ENCODE measurements at places on chromosomes 2 and 18.

- DNase-seq, result no peak
Measured at GRCh38 chr2:26164231-26164630, 8.7 kb upstream of the GAREM2 start.

GRCh38 chr18:33239298-33239697 lies 201.2 kb downstream of the CCDC178 start:
- no peak for DNase-seq

- DNase-seq, result peak; percentile 81
Measured at GRCh38 chr2:120818441-120818920, 82.8 kb downstream of the GLI2 start.

DNA sequence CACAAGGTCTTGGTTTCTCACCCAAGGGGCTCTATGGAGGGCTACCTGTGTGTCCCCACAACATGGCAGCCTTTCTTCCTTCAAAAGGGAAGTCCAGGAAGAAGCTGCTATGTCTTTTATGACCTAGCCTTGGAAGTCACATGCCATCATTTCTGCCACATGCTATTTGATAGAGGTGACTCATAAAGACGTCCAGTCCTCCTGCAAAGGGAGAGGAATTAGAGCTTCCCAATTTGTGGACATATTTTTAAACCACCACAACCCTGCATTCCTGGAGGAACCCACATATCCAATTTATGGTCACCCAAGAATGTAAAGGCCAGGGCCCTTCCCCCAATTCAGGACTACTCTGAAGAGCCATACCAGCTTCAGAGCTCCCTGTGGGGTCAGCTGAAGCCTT lies 246.2 kb downstream of the CYP26B1 start:
- no peak for DNase-seq

GRCh38 chr2:16126517-16127275 lies 186.3 kb downstream of the MYCN start:
- no peak for DNase-seq

- no peak for DNase-seq
Measured at GRCh38 chr18:6579486-6579885, 150.0 kb upstream of the ARHGAP28 start.

DNA sequence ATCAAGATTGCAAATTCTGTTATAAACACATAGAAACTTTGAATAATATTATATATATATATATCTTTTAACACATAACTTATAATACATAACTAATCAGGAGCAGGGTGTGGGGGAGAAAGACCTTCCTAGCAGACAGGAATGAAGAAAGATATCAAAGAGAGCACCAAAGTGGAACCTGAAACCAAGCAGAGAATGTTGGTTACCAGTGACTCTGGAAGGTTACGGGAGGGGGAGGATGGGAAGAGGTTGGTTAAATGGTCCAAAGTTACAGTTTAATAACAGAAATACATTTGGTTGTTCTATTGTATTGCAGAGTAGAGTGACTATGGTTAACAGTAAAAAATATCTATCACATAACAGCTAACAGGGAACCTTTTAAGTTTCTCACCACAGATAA lies 366.7 kb downstream of the LRRTM4 start:
- DNase-seq, result no peak

GRCh38 chr18:23365602-23366001 lies 87.5 kb upstream of the RIOK3 start:
- no peak for DNase-seq

GRCh38 chr2:206435742-206436141 lies 7.6 kb upstream of the ADAM23 start:
- no peak for DNase-seq

DNA sequence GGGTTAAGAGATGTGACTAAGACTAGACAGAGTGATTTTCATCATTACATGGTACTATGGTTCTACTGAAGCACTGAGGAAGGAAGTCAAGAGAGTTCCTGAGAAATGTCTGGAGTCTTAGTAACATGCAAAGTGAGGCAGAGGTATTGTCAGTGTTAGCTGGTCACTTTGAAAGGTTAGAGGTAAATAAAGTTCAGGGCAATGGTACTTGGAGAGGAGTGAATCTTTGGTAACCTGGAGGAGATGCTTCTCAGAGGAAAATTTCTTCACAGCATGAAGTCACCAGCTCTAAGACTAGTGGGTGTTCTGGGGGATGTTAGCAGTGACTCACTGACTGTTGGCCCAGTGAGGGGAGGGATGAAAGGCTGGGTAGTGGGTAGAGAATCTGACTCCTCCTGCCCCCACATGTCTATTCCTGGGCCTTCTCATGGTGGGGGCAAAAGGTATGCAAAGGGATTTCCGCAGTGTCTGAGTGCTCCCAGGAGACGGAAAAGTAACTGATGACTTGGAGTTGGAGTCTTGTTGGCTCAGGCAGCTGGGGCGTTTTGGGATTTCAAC lies 23.3 kb upstream of the IL1RN start:
- no peak for DNase-seq

GRCh38 chr18:2856547-2857170 lies 9.9 kb downstream of the EMILIN2 start:
- no peak for DNase-seq

DNA sequence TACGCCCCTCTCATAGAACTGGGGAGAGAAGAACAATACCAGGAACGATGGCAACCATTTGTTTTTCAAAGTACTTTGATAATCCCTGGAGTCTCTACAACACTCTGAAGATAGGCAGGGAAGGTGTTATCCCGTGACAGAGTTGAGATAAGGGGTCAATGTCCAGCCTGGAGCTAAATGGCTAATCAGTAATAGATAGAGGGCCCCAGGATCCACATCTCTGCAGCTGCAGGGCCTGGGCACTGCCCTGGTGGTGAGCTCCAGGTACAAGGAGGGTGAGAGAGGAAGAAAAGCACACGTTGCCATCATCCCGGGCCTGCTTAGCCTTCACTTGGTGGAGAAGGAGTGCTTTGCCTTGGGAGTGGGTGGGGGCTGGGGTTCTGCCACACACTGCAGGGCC lies 260.6 kb downstream of the PRKCE start:
- no peak for DNase-seq

DNA sequence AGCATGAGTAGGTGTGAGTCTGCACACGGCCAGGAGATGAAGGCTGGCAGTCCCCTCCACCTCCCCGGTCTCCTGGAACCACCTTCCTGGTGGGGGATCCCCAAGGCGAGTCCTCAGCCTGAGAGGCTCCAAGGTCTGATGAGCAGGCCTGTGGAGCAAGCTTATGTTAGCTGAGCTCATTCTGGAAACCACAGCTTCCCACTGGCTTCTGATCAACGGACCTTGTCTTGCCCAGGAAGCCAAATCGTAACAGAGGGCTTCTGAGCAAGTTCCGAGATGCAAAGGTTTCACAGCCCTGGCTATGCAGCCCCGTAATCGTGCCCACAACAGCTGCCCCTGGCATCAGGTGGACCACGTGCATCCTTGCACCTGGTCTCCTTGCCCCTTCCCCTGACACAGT lies 28.8 kb upstream of the GPR55 start:
- no peak for DNase-seq

- DNase-seq, result peak; percentile 82
Measured at GRCh38 chr2:138536302-138536701, 34.7 kb downstream of the SPOPL start.

GRCh38 chr2:15367205-15367604 lies 193.9 kb downstream of the NBAS start:
- no peak for DNase-seq

- DNase-seq, result no peak
Measured at GRCh38 chr2:46294176-46294836, 2.9 kb upstream of the EPAS1 start.

GRCh38 chr2:7857904-7858303 lies 824.0 kb upstream of the ID2 start:
- DNase-seq, result peak; percentile 44

DNA sequence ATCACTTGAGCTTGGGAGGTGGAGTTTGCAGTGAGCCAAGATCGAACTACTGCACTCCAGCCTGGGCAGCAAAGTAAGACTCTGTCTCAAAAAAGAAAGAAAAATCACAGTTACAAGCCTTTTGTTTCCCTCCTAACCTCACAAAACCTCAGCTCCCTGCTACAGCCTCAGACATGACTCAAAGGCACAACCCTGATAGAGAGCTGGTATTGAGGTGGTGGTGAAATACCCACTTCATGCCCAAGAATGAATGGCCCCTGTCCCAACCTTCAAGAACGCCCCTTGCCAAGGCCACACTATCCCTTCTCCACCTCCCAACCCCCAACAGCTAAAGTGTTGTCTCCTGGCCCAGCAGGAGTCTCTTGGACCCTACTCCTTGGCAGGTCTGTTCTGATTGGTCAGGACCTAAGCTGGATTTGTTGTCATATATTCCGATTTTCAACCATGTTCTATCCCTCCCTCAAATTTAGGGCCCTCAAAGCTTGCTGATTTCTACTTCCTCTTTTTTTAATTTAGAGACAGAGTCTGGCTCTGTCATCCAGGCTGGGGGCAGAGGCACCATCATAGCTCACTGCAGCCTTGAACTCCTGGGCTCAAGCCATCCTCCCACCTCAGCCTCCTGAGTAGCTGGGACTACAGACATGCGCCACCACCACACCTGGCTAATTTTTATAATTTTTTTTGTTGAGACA lies 61.9 kb upstream of the BZW1 start:
- no peak for DNase-seq

DNA sequence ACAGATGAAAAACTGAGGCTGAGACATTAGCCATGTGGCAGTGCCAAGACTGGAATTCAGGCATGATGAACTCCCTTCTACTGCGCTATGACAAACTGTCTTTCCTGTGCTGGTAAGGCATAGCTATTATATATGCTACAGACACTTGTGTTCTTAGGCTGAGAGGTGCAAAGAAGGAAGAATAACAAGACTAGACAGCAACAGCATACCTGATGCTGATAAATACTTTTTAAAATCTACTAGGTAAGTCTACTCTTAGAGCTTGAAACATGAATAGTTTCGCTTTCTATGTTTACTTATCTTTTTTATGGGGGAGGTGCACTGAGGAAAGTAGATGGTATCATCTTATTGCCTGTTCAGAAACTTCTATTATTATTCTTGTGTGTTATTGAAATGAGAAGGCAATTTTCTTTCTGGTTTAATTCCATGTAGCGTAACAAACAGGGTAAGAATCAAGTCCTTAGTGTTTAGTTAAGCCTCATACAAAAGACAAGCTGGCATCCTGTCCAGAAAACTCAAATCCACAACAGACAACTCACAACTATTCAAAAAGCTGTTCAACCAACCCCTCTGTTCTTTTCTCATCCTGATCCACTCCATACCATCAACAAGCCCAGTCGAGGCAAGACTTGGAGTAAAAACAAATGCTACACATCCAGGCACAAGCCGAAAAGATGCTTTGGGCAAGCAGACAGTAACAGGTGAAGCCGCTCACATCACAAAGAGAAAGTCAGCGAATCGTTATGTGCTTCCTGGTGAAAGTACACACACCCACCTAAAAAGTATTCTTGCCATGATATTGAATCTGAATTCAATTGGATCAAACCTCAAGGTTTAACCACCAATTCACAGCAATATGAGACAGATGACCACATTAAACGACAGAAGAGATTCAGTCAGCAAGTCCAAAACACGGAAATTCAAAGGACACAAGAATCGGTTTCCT lies 1.5 kb downstream of the TTC32 start:
- no peak for DNase-seq

DNA sequence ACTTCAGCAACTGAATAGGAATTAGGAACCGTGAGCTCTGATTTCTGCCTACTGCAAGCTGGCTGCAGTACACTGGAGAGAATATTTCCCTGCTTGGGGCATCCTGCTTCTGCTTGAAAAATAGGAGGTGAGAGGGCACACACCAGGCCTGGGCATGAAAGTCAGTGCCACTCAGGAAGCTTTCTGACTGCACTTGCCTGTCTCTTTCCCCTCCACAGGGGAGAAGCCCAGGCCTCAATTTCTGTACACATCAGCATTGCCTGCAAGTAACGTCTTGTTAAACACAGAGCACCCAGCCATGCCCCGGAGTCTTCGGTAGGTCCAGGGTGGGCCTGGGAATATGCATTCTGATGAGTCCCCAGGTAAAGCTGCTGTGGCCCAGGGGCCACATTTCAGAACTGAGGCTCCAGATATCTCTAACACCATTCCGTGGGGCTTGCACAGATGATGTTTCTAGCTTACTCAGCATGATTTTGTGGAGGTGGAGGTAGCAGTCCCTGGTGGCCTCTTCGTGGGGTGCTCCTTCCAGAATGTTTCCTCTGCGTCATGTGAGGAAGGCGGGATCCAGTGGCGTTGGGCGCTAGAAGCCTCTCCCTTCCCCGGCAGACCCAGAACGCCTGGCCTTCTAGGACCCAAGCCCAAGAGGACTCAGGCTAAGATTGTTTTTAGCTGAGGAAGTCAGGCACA lies 114.1 kb downstream of the ZBTB7C start:
- DNase-seq, result no peak

DNA sequence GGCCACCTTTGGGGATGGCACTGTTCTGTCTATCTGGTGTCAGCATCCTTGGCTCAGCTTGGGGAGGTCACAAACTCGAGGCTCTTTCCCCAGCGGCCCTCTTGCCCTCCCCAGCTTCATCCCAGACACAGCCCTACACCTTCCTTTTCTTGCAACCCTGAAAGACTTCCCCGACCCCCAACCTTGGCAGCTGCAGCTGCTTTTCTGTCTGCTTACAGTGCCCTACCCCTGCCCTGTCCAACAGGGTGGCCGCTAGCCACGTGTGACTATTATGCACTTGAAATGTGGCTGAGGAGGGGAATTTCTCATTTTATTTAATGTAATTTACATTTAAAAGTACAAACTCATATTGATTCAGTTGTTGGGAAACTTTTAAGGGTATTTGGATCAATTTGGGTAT lies 41.3 kb downstream of the NGEF start:
- no peak for DNase-seq

- DNase-seq, result no peak
Measured at GRCh38 chr2:19617257-19617848, 258.9 kb upstream of the OSR1 start.

DNA sequence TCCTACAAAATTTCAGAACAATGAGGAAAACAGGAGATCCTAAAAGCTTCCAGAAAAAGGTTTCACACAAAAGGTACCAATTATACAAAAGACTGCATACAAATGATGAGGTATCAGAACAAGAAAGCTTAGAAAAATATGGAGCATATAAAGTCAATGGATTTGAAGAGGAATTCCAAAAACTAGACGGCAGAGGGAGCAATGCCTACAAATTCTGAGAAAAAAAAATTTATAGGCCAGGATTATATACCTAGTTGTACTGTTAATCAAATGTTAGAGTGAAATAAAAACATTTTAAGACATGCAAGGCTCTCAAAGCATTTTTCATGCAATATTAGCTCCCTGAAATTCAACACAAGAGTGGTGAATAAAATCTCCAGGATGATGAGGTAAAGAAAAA lies 106.2 kb downstream of the ZRANB3 start:
- DNase-seq, result no peak

- no peak for DNase-seq
Measured at GRCh38 chr2:44087714-44088092, 81.0 kb upstream of the PPM1B start.

- DNase-seq, result no peak
Measured at GRCh38 chr18:75161256-75162028, 47.5 kb downstream of the PTGR3 start.
